NCI-H1048 (cell line): ENCODE measurements at places on chromosomes 12 and 14.

GRCh38 chr12:116525418-116526001, 33.7 kb upstream of the MAP1LC3B2 start:
- no peak for DNase-seq

DNA sequence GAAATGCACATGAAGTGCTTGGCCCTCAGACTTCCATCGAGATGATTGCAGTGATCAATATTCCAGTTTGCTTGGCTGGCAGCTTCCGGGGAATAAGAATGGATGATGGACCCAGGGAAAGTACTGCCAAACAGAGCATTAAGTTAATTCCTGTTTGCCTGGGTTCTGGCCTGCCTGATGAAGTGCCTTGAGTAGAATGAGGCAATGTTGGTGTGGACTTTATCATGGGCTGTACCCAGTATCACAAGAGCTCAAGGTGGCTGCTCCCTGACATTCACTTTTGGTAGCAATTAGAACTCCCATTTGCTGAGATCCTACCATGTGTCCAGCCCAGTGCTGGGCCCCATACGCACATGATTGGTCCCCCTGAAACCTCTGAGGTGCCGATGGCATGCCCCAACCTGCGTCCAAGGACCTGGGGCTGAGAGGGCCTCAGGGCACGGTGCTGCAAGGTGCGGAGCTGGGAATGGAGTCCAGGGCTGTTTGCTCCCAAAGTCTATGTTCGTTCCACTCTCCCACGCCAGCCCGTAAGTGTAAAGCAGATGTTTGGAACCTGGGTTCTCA, 80.7 kb downstream of the SLC25A47 start:
- no peak for DNase-seq

- DNase-seq = no peak
These were observed 44.3 kb downstream of the SCN8A start for GRCh38 chr12:51635346-51635745.

GRCh38 chr12:63038713-63039100, 103.8 kb upstream of the PPM1H start:
- DNase-seq = no peak

DNA sequence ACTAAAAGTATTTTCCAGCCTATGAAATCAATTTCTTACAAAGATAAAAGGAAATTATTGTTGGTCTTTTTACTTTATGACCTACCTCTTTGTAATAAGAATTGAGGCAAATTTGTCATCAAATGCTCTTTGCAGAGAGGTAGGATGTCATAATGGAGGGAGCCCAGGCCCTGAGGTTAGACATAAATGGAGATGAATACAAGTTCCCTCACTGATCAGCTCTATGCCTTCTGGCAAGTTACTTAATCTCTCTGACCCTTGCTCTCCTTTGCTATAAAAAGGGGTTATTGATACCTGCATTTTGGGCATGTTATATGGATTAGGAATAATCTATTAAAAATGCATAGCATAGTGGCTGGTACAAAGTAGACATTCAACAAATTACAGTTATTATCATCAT, 146.9 kb upstream of the KRR1 start:
- DNase-seq = no peak

GRCh38 chr12:92356425-92356824, 210.8 kb upstream of the BTG1 start:
- no peak for DNase-seq

DNA sequence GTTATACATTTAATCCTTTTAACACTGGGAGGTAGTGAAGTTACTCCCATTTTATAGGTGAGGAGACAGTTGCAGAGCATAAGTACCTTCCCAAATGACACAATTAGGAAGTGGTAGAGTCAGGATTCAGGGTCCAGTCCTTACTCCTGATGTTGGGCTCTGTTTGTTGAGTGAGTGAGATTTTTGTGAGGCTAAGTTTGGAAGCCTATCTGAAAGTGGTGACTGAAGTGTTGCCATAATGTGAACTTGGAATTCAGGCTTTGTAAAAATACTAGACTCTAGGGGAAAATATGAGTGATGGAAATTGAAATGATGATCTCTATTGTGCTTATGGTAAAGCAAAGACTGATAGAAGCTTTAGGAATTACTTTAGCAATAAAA, 2.2 kb downstream of the NUDT4 start:
- no peak for DNase-seq

DNA sequence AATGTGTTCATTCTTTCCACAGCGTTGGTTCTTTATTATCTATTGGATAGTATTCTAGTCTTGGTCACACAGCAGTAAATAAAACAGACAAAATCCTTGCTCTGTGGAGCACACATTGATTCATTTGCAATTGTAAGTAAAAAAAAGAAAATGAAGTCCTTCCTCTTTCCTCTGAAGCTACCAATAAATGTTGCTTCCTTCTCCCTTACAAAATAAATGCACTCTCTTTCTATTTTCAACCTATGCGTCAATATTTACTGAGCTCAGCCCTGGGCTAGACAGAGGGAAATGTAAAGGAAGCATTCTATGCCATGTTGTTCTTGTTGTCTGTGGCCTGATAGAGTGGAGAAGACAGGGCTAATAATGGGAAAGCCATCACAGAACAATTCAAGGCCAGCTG, 2.9 kb downstream of the ABHD12B start:
- DNase-seq = no peak

GRCh38 chr14:37061697-37062096, 110.7 kb downstream of the SLC25A21 start:
- no peak for DNase-seq

DNA sequence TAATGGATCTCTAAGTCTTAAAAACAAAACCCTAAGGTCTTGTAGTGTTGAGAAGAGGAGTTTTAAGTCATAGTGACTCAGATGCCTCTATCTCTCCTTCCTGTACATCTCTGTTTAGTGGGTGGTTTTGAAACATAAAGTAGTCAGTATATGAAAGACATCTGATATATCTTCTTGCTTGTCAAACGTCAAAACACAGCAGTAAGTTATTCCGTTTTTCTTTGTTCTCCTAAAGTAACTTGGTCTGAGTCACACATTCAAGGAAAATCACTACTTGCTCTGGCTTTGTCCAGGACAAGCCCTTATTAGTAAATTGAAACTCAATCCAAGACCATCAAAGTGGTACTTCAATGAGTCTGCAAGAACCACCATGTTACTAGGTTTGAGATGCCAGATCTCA, 1172.5 kb downstream of the BCL11B start:
- no peak for DNase-seq

GRCh38 chr12:18899678-18900317, 161.9 kb downstream of the CAPZA3 start:
- DNase-seq = no peak

DNA sequence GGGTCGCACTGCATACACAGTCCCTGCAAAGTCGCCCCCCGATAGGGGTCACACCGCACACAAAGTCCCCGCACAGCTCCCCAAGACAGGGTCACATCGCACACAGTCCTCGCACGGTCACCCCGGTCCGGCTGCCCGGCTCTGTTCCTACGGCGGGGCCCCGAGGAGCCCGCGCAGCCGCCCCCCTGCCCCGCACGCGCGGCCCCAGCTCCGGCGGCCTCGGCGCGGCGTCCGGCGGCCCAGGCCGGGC, 300 bp downstream of the SSH1 start:
- DNase-seq = no peak

DNA sequence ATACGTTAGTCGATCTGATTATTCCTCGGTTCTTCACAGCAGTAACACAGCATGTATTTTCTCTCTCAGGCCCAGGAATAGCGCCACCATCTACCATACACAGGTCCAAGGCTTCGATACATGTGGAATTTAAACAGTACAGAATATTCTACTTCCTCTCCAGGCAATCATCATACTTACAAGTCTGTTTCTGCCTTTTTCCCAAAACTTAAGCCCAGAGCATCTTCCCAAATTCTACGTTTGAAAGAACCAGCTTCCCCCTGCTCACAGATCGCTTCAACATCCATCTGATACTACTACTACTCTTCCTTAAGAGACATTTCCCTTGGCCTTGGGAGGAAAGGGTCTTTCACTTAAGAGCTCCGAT, 626 bp downstream of the TXNDC16 start:
- no peak for DNase-seq

- DNase-seq = no peak
These were observed 10.5 kb upstream of the SRRM4 start for GRCh38 chr12:118970856-118971255.

GRCh38 chr12:48717252-48717695, 767 bp upstream of the CCNT1 start:
- DNase-seq = no peak

GRCh38 chr14:83798421-83798820, 1731.5 kb upstream of the FLRT2 start:
- no peak for DNase-seq

DNA sequence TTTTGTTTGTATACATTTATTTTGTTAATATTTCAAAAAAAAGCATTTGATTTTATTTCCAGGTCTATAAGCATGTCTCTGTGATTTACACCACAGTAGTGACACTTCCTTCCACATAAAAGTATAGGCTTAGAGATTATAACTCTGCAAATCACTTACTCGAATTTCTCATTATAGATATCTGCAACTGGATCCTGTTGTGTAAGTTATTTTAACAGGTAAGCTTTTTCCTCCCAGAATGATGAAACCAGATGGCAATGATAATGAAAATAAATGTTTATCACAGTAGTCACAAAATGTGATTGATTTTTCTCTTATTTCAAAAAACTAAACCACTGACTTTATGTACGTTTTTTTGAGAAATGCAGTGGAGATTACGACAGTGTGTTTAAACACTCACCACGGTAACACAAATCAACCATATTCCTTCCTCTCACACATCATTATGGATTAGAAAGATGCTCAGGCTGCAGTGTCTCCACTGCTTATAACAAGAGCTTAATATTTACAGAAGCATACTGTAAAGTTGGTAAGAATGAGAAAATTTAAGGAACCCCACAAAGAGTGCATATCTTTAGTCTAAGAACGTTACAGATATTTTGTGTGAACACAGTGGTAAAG, 194.6 kb downstream of the ATXN7L3B start:
- no peak for DNase-seq
